Stimulated activated CD8-positive, alpha-beta memory T cell treated with anti-CD3 and anti-CD28 coated beads, Interleukin-2, amount 100 ng/mL, for 1 hour (primary cell): ENCODE measurements at places on chromosomes 1 and 21.

DNA sequence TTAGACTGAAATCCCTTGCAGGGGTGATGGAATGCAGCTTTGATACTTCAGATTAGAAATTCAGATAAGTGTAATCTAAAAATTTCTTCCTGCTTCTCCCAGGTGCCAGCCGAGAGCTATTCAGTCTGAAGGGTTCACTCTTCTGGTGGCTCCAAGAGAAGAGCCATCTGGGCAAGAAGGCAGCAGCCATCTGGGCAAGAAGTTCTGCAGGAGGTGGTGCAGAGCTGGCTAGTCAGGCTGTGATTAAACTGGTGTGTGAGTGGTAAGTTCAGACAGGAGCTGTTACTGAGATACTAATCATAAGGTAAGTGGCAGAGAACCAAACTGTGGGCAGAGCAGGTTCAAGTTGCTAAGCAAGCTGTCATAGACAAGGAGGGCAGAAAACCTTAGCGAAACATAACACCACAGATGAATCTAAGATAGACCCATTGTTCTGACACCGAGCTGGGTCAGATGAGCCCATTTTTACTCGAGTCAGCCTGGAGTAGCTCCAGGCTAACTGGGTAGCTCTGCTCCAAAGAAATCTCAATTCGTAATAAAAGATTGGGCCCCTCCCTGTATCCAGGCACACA, 14.4 kb upstream of the TP53BP2 start:
- no peak for DNase-seq

DNA sequence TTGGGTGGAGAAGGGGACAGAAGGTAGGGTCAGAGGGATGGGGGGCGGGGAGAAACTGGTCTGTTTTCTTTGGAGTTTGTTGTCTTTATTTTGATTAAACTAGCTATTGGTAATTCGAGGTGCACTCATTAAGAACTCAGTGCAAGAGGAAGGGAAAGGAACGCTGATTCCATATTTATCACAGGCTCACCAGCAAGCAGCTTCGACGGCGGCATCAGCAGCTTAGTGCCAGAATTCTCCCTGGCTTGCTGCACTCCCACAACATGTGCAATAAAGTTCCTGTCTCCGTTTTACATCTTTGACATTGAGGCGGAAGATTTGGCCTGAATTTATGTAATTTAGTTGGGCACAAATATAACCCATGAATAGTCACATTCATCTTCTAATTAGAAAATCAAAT, 57.6 kb downstream of the PEX14 start:
- DNase-seq, result no peak

DNA sequence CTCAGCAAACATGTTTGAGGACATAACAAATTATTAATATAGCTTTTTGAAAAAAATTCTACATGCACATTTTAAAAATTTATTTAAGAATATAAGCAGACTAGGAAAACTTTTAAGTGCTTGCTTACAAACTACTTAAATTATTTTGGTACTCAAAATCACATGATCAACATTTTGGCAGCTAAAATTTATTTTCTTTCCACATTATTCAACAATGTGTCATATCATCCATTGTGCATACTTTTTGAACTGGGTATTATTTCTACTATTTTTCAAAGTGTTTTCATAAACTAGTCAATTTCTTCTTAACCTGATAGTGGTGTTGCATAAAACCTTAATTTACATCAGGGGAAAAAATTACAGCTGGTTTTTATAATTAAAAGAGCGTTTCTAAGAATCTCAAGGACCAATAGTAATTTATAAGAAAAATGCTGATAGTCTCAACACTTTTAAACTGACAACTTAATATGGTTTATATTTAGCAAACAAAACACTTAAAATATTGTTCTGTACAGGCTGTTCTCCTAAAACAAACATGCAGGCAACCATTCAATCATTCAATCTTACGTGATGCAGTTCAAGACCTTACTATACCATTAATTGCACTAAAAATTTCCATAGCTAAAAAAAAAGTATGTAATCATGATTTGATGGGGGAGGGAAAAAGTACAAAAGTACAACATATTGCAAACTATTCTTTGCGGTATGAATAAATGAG, 105.0 kb downstream of the GPATCH2 start:
- DNase-seq, result no peak

DNA sequence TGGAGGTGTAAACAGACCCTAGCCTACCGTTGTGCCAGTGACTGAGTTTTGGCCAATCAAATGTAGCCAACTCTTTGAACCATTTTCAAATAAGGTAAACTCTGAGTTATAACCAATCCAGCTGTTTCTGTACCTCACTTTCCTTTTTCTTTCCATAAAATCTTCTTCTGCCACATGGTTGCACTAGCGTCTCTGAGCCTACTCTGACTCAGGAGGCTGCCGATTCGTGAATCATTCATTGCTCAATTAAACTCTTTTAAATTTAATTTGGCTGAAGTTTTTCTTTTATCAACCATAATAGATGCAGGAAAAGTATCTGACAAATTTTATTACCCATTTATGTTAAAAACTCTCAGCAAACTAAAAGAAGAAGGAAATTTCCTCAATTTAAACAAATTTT, 111.5 kb upstream of the LYPLAL1 start:
- no peak for DNase-seq

DNA sequence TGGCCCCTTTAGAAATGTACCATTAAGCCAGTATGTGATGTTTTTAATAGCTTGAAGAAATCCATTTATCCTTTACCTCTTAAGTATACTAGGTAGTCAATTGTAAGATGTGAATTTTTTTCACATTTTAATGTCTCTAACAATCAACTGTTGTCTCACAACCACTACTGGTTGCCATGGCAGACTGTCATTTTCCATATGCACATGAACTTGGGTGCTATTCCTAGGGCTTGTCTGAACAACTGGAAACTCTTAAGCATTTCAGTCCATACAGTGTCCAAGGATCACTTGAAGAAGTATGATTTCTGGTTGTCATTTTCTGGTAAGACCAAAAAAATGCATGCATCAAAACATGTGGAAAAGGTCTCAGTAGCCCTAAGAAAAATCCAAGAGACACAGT, 315.1 kb downstream of the HHIPL2 start:
- no peak for DNase-seq

GRCh38 chr1:183070923-183071618, 47.9 kb downstream of the LAMC1 start:
- no peak for DNase-seq

DNA sequence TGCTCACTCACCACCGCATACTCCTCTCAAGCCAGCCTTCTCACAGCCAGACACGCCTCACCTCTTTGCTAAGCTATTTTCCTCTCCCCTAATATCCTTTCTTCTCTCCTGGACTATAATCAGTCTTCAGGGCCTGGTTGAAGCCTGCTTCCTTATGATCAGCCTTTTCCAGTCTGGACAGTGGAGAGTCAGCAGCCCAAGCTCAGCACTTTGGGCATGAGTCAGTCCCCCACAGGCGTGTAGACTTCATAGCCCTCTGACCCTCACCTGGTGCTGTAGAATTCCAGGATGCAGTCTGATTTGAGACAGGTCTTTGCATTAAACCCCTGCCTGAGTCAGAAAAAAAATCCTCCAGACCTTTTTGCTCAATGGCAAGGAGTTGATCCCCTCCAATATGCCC, 2.5 kb downstream of the HPCAL4 start:
- no peak for DNase-seq

- no peak for DNase-seq
These were observed 225.8 kb downstream of the VAV3 start for GRCh38 chr1:107739201-107739600.

- no peak for DNase-seq
These were observed 15.0 kb downstream of the NES start for GRCh38 chr1:156662005-156662799.

- DNase-seq, result no peak
These were observed 6.9 kb downstream of the TMEM81 start for GRCh38 chr1:205077158-205077933.
